ENCODE measurements at places on chromosomes 5 and 9.

- DNase-seq: no peak
These were observed 58.7 kb upstream of the ERBIN start for GRCh38 chr5:65867542-65868195.

DNA sequence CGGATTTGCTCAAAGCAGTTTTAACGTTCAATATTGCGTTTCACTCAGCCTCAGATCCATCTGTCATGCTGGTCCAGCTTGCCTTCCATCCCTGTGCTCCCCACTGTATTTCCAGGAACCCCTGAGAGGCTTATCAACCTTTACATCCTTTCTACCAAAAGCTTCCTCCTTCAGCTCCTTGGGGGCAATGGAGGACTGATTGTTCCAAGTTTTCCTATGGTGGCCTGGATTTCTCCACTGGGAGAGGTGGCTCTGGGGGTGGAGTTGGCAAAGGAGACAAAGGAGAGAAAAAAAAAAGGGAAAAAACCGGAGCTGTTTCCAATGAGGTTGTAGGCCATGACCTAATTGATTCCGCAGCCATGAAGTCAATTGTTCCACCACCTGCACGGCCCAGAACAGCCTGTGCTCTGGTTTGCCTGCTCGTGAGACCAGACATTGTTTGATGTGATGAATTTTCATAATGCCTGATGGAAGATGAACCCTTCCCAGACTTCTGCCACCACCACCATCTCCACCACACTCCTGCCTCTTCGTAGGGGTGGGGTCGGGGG is 54.1 kb downstream of the ABLIM3 start:
- no peak for DNase-seq

GRCh38 chr5:58970766-58971165 is 387.9 kb downstream of the RAB3C start:
- DNase-seq: no peak

DNA sequence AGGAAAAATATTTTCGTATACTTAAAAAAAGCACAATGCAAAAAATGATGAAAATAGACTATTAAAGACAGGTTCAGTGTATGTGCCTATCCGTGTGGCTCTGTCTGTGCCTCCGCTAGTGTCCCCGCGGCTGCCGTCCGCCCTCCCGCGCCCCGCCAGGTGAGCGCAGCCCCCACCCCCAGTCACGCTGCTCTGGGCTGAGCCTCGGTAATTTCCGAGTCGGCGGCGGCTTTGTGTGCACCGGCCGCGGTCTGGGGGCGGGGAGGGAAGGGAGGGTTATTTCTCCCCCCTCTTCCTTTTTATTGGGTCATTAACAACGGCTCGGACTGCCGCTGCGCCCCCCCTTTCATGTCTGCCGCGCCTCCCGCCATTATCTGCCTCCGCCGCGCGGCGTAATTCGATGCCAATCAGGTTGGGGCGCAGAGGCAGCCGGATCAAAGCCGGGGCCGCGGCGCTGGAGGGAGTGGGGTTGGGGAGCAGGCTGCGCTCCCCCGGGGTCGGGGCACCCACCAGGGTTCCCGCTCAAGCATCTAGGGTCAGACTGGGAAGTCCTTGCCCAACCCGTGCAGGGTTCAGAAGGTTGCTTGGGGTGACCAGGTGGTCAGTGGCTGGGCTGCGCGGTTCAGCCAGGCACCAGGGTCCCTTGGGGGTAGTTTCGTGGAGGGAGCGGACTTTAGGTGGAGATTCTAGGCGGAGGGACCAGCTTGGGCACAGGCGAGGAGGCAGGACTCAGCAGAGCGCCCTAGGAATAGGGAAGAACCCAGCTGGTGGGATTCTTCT is 39.5 kb upstream of the PSD2 start:
- no peak for DNase-seq
